ENCODE measurements at places on chromosomes 1 and 21.
A peak's percentile ranks its signal among the peaks of the same experiment; 100 is the strongest.

DNA sequence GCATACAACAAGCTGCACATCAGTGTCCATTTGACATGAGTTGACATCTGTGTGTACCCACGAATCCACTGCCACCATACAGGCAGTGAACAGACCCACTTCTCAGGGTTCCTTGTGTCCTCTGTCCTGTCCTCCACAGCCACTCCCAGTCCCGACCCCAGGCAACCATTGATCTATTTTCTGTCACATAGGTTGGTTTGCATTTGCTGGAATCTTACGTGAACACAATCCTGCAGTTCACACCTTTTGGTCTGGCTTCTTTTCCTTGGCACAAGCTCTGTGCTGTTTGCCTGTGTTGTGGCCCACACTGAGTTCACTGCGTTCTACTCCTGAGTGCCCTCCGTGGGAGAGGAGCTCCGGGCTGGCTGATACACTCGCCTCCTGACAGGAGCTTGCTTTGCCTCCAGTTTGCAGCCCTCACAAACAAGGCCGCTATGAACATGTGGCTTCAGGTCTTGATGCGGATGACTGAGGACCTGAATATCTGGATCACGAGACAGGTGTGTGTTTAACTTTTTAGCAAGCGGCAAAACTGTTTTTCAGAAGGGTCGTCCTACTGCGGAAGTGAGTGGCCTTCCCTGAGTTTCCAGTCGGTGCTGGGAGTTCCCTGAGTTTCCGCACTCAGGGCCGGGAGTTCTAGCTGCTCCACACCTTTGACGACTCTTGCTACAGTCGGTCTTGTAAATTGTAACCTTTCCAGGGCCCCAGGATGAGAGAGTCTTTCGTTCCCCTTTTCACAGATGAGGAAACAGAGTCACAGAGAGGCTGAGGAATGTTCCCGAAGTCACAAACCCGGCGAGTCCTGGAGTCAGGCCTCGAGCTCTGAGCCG, 13.0 kb upstream of the COL18A1 start:
- DNase-seq = no peak

DNA sequence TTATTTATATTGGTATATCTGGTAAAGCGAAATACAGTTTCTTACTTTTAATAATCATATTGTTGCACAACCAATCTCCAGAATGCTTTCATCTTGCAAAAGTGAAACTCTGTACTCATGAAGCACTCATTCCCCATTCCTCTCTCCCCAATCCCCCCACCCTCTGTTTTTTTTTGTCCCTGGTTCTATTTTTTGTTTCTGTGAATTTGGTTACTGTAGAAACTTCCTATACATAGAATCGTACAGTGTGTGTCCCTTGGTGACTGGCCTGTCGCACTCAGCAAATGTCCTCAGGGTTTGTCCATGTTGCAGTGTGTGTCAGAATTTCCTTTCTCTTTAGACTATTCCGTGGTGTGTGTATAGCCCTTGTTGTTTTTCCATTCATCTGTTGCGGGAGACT, 7.9 kb upstream of the NLRP3 start:
- DNase-seq = peak; percentile 31

DNA sequence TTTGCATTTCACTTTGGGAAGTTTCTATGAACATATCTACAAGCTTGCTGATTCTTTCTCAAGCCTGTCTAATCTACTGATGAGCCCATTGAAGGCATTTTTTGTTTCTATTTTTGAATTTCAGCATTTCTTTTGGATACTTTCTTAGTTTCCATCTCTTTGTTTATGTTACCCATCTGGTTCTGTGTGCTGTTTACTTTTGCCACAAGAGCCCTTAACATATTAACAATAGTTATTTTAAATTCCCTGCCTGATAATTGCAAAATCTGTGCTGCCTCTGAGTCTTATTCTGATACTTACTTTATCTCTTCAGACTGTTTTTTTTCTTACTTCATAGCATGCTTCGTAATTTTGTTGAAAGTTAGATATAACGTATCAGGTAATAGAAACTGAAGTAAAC, 75.8 kb upstream of the ZRANB2 start:
- DNase-seq = no peak

GRCh38 chr1:109493805-109494539, at the start of gene CYB561D1:
TSS of gene CYB561D1 (plus strand) at chr1:109494094. CDS start at chr1:109494140, 46 bp downstream.
- peak; percentile 87 for DNase-seq

- DNase-seq = no peak
These were observed 18.1 kb downstream of the RGS2 start for GRCh38 chr1:192826791-192827546.
